ENCODE measurements at places on chromosomes 3 and 15. TPM values are rescaled to one million over a fixed set of nuclear protein-coding genes. Genes with fewer than 3 reads are reported as not detected.

DNA sequence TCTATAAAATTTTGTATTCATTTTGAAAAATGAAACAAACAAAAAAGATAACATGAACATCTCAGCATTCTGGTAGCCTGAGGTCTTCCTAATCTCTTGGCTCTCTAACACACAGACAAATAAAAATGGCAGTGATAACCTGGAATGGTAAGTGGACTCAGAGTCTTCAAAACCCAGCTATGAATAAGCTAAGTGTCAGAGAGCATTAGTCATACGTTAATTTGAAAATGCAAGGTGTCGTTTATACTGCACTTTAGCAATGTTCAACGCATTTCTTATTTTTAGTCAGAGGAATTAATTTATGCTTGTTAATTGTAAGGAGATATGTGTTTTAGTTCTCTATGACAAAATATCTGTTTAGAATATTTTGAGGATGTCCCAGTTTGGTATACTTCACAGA is 294.3 kb downstream of the NEK10 start:
- DNase-seq: no peak

GRCh38 chr3:152348436-152349177 is 79.9 kb downstream of the MBNL1 start:
- no peak for DNase-seq

GRCh38 chr3:101890716-101891115 is 41.4 kb downstream of the NFKBIZ start:
- no peak for DNase-seq

DNA sequence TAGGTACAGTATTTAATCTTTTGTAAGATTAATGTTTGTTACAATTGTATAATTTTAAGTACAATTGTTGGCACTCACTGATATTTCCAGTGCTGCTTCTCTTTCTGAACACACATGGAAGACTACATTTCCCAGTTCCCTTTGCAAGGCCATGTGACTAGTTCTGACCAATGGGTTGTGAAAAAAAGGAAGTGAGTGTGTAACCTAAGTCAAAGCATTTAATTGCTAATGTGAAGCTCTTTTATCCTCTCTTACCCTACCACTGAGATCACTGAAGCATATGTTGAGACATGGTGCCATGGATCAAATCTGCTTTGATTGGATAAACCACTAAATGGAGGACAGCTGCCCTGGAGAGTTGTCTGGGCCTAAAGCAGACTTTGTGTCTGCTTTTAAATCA is 83.9 kb upstream of the PLXND1 start:
- no peak for DNase-seq

- DNase-seq: peak; percentile 39
Measured at GRCh38 chr3:194256040-194256945, 94.8 kb downstream of the CPN2 start.

GRCh38 chr3:150710097-150710496 is 6.4 kb upstream of the ERICH6 start:
- DNase-seq: no peak

DNA sequence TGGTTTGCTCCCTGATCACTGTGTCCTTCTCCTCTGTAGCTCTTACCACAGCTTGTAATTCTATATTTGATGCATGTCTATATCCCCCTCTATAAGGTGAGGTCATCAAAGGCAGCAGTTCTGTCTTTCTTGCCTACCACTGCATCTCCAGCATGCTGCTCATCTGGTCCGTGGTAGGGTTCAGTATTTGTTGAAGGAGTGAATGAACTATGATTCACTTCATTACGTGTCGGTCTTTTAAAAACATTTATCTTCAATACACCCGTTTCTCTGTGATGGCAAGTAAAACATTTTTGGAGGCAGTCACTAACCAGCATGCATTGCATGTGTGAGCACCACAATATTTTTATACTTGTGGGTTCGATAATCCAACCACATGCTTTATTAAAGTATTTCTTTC is 27.6 kb downstream of the CHST14 start:
- DNase-seq: no peak

LSMEM2 gene
- not detected for total RNA-seq

UTS2B gene
- 0.15 TPM for total RNA-seq

DNAH12 gene
- total RNA-seq: 0.20 TPM

ITGA11 gene
- 0.88 TPM for total RNA-seq

RETNLB gene
- not detected for total RNA-seq

ZNF592 gene
- 14.5 TPM for total RNA-seq

VILL gene
- 0.48 TPM for total RNA-seq
